ENCODE measurements at places on chromosomes 7 and 10.
A peak's percentile ranks its signal among the peaks of the same experiment; 100 is the strongest.

DNA sequence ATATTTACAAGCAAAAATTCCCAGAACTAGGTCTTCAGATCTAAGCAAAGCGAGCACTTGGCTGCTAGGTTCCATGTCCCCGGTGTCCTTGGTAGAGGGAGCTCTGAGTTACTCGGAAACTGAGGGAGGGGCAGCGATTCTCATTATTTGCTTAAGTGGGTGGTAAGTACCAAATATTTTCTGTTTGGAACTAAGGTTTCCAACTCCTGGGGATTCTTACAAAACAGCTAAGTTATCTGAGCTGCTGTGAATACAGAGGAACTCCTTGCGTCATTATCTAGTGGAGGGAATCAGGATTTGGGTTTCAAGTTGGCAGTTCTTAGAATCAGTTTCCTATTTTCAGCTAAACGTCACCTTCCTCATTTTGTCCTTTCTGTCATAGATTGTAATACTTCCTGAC is 76.8 kb upstream of the IKZF1 start:
- no peak for DNase-seq

DNA sequence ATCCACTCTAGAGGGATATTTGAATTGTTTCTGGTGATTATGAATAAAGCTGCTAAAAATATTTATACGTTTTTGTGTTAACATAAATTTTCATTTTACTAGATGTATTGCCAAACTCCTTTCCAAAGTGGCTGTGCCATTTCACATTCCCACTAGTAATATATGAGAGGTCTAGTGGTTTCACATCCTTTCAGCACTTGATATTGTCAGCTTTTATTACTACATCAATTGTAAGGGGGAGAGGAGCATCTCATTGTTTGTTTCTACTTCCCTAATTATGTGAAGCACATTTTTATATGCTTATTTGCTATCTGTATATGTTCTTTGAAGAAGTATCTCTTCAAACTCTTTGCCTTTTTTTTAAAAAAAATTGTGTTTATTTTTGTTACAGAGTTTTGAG is 184.5 kb downstream of the ADK start:
- DNase-seq = peak; percentile 39

DNA sequence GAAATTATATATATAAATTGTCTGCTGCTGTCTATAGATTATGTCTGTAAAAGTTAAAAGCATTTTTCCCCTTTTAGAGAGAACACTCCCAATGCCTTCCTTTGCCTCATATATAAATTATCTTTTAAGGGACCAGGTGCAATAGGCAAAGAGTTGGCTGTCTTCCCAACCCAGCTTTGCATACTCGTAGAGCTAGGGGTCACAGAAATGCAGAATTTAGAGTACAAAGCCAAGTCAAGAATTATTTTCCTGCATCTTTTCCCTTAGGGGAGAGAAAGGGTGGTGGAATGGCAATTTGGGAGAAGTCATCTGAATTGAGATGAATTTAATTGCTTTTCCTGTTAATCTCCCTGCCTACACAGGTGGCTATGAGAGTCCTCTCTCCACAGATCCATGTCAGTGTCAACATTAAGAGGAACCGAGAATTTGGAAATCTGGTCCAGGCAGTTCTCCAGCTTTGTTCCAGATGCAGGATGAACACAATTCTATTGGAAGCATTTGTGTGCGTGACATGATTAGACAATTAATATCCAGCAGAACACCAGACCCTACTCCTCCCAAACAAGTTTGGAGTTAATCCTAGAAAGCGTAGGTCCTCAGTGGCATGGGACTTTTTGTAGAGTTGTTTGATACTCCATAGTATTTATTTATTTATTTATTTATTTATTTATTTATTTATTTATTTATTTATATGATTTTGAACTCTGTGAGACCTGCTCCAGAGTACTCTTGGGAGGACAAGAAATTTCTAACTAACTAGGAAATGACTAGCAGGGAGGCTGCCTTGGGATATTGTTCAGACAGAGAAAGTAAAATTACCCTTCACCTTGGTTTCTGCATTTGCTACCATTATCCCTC is 80.3 kb upstream of the SKAP2 start:
- no peak for DNase-seq

GRCh38 chr10:18109341-18109870 is 30.8 kb upstream of the CACNB2 start:
- DNase-seq = no peak

- no peak for DNase-seq
Observed at GRCh38 chr10:110007161-110007700, 553 bp upstream of the ADD3 start.

GRCh38 chr10:48772059-48772458 is 87.4 kb downstream of the WDFY4 start:
- DNase-seq = no peak

DNA sequence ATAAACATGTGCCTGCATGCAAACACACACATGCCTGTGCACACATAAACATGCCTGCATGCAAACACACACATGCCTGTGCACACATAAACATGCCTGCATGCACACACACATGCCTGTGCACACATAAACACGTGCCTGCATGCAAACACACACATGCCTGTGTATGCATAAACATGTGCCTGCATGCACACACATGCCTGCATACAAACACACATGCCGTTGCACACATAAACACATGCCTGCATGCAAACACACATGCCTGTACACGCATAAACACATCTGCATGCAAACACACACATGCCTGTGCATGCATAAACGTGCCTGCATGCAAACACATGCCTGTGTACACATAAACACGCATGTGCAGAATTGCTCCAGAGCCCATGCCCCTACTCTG is 22.4 kb downstream of the NKX6-2 start:
- no peak for DNase-seq

GRCh38 chr7:147412782-147413556 is 1177.6 kb upstream of the C7orf33 start:
- DNase-seq = peak; percentile 84

DNA sequence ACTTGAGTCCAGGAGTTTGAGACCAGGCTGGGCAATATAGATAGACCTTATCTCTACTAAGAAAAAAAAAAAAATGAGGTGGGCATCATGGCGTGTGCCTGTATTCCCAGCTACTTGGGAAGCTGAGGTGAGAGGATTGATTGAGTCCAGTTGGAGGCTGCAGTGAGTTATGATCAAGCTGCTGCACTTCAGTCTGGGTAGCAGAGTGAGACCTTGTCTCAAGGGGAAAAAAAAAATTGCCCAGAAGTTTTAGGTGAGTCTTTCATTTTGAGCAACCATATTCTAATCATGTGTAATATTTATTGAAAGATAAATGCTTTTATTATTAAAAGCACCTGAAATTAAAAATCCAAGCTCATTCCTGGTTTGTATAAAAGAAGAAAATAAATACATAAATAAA is 13.1 kb downstream of the INPP5F start:
- no peak for DNase-seq

DNA sequence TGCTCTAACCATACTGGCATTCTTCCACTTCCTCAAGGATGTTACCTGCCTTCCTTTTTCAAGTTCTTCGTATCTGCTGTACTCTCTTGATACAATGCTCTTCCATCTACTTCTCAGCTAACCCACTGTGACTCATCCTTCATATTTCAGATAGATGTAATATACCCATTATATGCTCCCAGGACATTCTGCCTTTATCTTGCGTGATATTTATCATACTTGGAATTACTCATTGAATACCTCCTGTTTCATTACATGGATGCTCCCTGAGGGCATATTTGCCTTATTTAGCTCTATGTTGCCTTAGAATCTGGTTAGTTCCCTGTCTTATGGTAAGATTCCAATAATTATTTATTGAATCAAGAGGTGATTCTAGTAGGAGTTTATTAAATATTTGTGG is 706.4 kb downstream of the SORCS3 start:
- DNase-seq = peak; percentile 56

DNA sequence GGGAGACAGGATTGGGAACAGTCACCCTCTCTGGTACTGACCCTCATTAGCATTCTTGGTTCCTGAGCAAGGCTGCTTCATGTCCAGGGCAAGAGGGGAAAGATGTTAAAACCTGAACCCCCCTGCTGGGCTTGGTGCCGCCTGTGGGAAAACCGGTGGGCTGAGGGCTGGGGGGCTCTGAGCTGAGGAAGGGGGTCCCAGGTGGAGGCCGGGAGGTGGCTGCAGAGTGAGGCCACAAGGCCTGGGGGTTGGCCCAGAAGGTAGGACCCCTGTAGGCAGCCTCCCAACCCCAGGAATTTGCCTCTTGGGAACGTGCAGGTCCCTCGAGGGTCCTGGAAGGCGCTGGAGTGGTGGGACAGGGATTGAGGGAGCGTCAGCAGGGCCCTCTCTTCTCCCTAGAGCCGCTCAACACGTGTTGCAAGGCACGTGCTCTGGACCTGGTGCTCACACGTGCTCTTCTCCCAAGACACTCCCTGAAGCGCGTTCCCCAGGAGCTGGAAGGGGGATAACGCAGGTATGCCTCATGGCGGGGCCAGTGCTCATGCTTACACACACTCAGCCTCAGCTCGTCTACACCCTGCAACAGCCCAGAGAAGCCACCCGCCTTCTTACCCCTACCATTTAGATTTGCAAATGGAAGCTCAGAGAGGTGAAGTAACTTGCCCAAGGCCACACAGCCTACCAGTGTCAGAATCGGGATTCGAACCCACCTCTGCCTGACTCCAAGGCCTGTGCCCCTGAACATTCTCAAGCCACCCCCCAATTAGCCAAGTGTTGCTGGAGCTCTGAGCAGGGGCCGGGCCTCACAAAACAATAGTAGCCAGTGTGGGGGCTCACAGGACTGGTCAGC is 64.4 kb downstream of the LHPP start:
- no peak for DNase-seq

- no peak for DNase-seq
Observed at GRCh38 chr7:74031403-74032190, 3.6 kb downstream of the ELN start.

GRCh38 chr10:129771991-129772431 is 192.1 kb downstream of the EBF3 start:
- DNase-seq = no peak

GRCh38 chr7:121204537-121204936 is 124.3 kb upstream of the WNT16 start:
- DNase-seq = peak; percentile 86

DNA sequence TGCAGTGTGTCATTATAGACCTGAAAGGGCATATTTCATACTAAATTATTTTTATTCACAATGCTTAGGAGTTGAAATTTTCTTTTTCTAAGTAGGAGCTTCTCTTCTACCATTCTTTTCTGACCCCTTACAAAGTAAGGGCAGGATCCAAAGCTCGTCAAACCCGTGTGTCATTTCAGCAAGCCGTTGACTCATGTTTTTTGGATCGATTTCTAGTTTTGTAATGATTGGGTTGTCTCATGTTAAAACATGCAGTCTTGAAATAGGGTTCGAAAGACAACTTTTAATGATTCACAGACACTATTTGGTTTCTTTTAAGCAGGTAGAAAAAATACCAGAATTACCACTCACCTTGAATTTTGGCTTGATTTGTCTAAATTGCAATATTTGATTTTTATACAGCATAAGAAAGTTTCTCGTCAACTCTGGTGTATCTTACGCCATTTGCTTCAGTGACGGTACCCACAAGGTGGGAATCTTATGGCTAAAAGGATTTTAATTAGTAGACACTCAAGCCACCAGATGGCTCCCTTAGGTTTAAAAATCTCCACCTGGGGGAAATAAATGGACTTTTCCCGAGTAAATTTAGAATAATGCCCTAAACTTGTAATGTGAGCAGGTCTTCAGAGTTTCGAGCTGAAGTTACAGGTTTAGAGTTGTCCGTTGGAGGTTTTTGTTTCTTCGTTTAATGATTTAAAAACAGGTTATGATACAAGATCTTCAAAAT is 283.4 kb downstream of the CCDC3 start:
- DNase-seq = no peak

GRCh38 chr7:66099551-66100407 is 14.9 kb upstream of the CRCP start:
- peak; percentile 94 for DNase-seq

DNA sequence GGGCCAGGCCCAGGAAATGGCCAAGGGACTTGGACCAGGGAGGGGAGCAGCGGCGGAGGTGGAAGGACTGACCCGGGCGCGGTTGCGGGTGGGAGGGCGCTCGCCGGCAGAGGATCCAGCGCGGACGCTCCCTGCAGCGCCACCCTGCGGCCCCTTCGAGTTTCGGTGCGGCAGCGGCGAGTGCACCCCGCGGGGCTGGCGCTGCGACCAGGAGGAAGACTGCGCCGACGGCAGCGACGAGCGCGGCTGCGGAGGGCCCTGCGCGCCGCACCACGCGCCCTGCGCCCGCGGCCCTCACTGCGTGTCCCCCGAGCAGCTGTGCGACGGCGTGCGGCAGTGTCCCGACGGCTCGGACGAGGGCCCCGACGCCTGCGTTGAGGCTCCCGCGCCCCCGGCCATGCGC is 16.8 kb upstream of the ZNF467 start:
- no peak for DNase-seq

GRCh38 chr7:91067242-91067641 is 197.0 kb upstream of the FZD1 start:
- no peak for DNase-seq

DNA sequence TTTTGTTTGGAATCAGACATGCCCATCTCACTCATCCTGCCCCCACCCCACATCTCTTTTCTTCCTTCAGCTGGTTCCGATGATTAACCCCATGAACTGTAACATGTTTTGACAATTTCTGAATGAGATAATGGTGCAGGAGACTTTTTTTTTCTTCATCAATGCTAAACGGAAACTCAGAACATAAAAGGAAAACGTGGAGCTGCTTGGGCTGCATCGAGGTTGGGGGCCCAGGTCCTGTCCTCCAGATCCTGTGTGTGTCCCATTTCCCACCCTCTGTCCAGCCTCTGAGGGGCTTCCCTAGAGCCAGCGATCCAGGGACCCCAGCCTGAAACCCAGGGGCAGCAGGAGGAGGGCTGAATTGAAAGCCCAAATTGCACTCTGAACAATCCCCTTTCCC is 263.8 kb upstream of the GRB10 start:
- DNase-seq = no peak

DNA sequence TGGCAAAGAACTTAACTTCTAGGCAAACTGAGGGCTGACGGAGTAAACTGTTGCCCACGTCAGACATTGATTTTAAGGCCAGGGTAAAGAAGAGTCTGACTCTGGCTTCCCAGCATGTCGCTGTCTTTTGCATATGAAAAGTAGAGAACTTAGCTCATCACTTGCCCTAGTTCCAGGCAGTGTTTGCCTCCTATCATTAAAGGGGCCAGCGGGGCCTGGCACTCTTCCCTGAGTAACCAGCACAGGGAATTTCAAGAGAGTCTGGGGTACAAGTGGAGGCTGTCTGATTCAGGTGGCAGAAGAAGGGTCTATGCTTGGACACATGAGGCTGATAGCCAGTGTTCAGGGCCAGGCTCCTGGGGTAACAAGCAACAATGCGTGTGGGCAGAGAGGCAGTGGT is 4.8 kb downstream of the DENND2A start:
- DNase-seq = no peak

All from EH (cell line).